ENCODE measurements at places on chromosomes 4 and X.

DNA sequence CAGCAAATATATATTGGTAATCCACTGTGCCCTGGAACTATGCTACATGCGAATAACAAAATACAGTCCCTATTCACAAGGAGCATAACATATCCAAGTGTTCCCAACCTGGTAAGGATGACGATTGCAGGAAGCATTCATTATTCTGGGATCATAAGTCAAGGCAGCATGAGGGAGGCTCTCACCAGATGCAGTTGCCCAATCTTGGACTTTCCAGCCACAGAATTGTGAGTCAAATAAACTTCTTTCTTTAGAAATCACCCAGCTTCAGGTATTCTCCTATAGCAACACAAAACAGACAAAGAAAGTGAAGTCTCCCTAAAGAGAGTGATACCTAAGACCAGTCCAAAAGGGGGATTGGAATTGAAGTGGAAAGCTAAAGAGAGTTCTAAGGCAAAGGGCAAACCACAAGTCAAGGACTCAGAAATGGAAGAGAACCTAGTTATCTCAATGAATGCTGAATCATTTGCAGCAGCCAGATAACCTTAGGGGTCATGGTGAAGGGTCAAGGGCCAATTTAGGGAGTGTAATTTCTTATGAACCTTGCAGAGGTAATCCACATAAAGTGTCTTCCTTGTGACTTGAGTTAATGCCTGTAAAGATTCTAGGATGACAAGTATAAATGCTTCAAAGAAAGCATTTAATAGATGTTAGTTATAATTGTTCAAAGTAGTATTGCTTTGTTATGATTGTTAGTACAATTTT, 103.1 kb upstream of the PCDH7 start:
- DNase-seq: no peak

- DNase-seq: no peak
Measured at GRCh38 chr4:52106191-52106590, 55.1 kb downstream of the SPATA18 start.

DNA sequence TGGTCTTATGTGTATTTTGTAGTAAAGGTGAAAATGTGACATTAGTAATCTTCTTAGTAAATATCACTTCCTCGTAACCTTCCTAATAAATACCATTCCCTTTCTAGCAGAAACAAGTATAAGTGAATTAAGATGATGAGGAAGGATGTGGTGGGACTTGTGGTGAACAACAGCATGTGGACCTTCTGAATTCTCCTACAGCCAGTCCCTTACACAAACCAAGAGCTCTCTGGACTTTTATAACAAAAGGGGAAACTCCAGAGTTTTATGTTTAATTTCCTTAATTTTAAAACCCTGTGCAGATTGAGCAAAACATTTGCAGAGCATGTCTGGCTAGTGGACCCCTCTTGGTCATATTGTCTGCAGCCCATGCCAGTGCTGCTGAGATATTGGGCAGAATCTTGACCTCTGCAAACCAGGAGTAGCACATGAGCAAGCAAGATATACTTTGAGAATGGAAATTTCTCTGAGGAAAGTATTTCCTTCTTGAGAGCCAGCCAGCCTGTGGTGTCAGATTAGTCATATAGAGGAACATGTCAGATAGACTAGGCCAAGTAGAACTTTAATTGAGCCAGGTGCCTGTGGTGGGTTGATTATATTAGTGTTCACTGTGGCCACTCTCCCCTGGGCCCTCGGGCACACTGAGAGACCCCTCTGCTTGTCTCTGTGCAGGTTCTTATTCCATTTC, 328.2 kb downstream of the DKK2 start:
- no peak for DNase-seq

DNA sequence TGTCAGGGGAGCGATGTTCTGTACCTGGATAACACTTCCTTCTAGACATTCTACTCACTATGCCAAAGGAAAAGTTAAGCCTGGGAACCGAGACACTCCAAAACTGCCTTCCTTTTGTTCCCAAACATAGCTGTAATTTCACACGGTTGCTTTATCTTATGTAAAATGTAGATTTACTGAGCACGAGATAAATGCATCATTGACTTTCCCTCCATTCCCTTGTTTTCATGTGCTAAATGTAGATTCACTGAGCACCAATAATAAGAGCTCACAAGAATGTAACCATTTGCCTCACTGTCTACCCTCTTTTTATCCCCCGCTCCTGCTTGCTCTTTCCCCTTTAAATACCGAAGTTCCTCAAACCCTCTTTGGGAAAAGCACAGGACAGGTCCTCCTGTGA, 10.7 kb upstream of the PPEF2 start:
- no peak for DNase-seq

Data from stimulated activated CD4-positive, alpha-beta T cell treated with anti-CD3 and anti-CD28 coated beads, Interleukin-2, amount 100 ng/mL, for 4 hours (primary cell).